ENCODE measurements at places on chromosomes 13 and 19.
A peak's percentile ranks its signal among the peaks of the same experiment; 100 is the strongest.

DNA sequence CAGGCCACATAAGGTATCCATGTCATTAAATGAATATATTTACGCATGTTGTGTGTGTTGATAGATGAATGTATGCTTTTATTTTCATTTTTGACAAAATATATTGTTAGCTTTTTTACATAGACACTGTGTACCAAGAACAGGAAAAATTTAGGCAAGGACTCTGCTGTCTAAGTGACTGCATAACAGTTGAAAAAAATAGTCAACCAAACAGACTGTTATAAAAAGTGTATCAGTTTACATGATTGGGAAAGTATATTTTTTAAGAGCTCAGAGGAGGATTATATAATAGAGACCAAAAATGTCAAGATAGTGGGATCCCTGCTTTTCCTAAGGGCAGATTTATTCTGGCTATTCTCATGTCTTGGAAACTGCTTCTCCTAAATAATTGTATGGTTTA, 858.0 kb downstream of the SLITRK1 start:
- no peak for DNase-seq

DNA sequence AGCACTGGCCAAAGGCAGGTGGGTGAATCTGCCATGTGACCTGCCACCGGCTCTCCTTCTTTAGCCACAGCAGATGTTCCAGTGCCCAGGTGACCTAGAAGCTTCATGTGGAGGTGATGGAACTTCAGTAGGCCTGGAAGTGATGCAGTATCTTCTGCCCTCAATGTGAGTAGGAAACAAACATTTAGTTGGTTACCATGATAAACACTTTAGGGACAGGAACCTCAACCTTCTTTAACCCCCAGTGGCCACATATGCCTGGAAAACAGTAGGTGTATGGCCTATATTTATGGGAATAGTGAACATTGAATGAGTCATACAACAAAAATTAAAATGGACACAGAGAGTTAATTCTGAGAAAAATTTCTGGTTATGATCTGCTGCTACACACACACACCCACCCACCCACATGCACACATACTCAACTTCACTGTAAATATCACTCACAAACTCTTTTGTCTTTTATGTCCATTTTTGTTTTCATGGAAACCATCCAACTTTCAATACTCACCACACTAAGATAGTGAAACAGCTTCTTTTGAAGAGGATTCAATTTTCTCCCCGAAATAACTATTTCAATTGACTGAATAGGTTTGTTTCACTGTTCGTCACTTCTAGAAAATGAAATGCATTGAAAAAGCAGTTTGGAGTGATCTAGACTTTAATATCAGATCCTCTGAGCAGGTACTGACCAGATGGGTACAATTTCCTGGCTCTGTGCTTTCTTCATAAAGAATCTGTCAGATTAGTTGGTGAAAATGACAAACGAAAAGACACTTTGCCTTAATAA, 97.3 kb downstream of the STARD13 start:
- DNase-seq, result no peak

DNA sequence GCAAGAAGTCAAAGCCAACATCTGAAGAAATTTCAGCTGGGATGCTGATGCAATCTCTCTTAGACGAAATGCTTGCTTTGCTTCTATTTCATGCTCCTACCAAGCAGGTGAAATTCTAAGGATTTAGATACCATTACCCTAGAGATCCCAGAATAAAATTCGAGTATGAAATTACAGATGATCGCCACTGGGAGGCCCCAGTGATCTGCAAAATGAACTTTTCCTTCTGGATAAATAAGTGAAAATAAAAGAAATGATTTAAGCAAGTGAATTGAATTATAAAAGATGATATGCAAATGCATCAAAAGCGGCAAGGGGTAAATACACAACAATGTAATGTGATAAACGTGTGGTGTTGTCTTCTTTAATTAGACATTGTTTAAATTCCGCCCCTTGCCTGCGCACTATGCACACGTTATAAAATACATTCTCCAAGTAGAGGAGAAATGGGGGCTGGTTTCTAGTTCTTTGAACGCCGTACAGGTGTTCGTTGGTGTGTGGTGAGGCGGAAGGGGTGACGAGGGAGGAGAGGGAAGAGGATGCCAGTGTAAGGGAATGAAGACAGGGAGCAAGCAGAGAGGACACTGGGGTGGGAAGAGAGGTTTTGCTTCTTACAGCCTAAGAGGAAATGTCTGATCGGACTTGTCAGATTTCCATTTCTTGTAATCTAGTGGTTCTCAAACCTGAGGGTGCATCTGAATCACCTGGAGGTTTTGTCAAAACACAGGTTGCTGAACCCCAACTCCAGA, 58.0 kb downstream of the ERCC5 start:
- no peak for DNase-seq

GRCh38 chr13:24215732-24216131, 55.2 kb downstream of the SPATA13 start:
- no peak for DNase-seq

GRCh38 chr19:44903602-44904425, 1.8 kb upstream of the APOE start:
- DNase-seq, result peak; percentile 68

DNA sequence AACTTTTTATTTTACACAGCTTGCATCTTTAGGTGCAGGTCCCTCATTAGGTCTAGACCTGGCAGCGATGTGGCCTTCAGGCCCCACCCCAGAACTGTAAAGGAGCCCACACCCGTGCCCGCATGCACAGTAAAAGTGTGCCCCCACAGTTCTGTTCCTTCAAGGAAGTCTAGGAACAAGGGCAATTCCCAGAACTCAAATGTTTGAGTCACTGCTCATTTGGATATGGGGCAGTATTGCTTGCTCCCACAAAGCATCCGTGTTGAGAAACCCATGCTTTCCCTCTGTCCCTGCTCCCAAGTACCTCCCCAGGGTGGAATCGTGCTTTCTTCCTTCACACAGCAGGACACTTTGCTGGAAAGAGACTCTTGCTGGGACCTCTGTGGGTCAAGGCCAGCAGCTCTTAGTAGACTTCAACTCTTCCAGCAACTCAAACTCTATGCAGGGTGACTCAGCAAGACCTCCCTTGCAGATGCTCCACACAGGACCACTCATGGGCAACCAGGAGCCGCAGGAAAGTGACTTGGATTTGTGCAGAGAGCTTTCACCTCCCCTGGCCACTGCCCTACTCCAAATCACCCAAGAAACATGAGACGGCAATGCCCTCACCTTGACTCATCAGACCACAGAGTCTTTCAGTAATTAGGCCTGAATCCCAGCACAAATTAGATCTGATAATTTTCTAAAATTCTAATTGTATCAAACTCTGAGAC, 12.3 kb downstream of the SLC7A1 start:
- no peak for DNase-seq

- peak; percentile 20 for DNase-seq
Observed at GRCh38 chr13:100506154-100506553, 82.4 kb downstream of the GGACT start.

DNA sequence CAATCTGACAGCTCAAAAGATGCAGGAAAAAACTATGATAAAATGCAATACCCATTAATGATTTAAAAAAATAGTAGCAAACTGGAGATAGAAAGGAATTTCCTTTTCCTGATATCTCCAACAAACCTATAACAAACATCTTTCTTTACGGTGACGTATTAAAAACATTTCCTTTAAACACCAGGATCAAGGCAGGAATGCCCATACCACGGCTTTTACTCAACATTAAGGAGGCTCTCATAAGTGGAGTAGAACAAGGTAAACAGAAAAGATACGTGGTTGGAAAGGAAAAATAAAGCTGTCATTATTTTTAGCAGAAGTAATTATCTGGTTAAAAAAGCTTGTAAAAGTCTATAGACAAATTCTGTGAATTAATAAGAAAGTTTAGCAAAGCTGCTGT, 61.1 kb downstream of the MIPEP start:
- DNase-seq, result no peak

- DNase-seq, result no peak
Observed at GRCh38 chr13:44136696-44137268, 236.8 kb upstream of the SERP2 start.

DNA sequence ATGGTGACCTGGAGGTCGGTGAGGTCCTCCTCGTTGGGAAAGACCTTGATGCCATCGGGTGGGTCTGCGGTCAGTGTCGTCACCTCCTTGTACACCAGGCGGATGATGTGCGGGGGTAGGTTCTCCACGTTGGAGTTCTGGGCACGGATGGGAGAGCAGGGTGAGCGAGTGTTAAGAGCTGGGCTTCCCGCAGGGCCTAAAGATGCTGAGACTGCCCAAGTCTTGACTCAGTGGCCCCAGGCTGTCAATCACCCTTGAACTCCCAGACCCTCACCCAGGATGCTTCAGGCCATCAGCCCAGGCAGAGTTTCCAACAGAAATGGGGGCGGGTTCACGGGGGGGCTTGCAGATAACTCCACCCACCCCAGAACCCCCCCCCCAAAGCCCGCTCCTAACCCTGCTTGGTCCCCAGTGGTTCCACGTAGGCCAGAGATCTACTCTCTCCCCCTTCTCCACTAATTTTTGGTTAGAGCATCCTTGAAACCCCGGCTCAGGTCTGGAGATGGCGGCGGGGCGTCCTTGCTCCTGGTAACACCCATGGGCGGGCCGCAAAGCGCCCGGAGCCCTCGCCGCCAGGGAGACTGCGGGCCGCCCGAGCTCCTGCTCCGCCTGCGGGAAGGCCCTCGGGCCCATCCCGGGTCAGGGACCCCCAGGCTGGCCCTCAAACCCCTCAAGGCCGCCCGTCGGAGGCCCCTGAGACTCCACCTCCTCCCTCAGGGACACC, 600 bp downstream of the UBE2S start:
- DNase-seq, result peak; percentile 19

DNA sequence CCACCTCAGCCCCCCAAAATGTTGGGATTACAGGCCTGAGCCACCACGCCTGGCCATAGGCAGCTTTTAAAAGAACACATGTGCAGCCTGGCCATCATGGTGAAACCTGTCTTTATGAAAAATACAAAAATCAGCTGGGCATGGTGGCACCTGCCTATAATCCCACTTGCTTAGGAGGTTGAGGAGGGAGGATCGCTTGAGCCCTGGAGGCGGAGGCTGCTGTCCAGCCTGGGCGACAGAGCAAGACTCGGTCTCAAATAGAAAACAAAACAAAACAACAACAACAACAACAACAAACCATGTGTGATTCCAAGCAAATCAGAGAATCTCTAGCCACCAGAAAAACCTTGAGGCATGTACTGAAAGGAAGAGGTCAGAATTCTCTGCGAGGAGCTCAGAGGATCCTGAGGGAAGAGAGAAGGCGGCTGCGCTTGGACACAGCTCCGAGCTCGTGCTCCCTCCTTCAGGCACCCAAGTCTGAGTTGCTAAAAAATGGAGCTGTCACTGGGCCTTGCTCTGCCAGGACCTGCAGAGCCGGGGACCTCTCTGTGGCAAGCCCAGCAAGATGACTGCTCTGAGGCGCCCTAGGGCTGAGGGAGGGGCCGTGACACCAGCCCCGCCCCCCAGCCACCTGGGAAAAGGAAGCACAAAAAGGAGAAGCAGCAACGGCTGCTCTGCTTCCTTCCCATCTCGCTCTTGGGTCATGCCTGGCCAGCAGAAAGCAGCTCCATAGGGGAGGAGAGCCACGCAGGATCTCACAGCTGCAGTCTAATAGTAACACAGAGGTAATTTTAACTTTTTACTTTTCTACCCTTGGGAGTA, at the start of gene ARL11:
ARL11 (plus strand) TSS at position 677 of the 822 bp plus-strand sequence. CDS start 1,941 bp downstream, outside the sequence.
- DNase-seq, result peak; percentile 53

GRCh38 chr13:105990256-105990958, 545.1 kb downstream of the EFNB2 start:
- DNase-seq, result no peak

DNA sequence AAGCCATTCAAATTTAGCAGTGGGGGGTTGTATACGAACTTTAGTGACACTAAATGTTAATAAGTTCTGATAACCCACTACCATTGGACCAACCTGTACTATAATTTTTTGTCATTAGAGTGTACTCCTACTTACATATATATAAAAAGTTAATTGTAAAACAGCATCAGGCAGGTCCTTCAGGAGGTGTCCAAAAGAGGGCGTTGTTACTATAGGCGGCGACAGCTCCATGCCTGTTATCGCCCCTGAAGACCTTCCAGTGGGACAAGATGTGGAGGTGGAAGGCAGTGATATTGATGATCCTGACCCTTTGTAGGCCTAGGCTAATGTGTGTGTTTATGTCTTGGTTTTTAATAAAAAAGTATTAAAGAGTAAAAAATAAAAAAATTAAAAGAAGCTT, 27.5 kb downstream of the SPRYD7 start:
- DNase-seq, result no peak

- no peak for DNase-seq
Observed at GRCh38 chr13:47511647-47512046, 489.4 kb downstream of the SUCLA2 start.

DNA sequence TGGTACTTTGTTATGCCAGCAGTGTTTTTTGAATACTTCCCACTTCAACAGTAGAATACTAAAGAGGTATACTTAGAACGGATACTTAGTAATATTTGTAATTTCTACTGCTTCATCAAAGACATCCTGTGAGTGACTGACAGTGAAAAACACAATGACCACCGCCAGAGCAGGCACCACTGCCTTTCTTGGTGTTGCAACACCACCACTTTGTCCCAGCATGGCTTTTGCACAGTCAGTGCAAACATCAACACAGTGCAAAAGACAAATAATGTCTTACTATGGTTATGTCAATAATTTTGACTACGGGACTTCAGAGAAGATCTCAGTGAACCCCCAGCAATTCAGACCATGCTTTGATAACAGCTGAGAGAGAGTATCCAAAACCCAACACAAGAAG, 220.5 kb downstream of the RBM26 start:
- DNase-seq, result no peak

DNA sequence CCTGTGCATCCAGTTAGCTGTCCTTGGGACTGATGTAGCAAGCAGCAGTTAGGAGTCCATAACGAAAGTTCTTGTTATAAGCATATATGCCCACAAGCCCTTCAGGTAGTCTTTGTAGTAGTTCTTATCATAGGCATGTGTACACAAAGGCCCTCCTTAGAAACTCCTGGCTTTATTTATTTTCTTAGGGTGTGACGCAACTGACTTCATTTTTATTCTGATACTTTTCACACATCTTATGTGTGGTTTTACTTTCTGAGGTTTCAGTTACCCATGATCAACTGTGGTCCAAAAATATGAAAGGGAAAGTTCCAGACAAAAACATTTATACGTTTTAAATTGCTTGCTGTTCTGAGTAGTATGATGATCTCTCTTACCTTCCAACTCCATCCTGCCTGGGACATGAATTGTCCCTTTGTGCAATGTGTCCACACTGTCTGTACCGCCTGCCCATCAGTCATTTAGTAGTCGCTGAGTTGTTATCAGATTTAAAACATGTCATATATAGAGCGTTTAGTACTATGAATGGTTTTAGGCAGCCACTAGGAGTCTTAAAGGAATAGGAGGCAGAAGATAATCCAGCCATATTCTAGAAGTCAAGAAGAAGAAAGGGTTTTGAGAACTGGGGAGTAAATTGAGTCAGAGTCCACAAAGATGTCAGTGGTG, 19.4 kb downstream of the GPC5 start:
- no peak for DNase-seq

DNA sequence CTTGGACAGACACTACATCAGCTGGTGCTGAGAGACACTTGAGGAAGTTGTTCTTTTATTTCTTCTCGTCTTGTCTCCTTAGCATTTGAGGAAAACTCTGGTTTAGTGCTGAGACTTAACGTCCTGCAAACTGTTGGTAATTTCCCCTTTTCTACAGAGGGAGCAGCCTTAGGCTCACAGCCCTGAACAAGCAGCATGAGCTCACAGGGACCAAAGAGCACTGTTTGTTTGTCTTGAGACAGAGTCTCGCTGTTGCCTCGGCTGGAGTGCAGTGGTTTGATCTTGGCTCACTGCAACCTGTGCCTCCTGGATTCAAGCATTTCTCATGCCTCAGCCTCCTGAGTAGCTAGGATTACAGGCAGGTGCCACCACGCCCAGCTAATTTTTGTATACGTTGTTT, 5.5 kb downstream of the ZNF805 start:
- no peak for DNase-seq
